Activated CD8-positive, alpha-beta memory T cell treated with anti-CD3 and anti-CD28 coated beads for 1 hour (primary cell): ENCODE measurements at places on chromosomes 5 and 9.

DNA sequence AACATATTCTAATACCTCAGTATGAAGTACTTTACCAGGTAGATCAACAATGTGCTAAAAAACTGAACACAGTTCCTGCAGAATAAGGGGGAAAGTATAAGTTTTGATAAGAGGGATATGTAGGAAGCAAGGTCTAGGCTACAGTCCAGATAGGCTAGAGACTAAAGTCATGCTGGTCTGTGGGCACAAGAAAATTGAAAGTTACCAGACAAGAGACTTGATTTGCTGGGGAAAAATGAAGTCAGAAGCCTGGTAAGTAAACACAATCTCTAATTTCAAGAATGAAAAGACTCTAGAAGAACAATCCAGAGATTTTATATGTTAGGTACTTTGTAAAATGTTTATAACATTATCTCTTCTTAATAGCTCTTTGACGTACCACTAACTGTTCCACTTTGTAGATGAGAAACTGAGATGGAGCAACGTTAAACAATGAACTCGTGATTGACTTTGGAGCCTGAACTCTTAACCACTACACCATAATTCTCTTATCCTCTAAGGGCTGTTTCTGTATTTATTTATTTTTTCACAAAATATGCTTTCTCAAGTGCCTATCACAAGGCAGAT is 19.5 kb downstream of the ADAMTS6 start:
- no peak for DNase-seq

DNA sequence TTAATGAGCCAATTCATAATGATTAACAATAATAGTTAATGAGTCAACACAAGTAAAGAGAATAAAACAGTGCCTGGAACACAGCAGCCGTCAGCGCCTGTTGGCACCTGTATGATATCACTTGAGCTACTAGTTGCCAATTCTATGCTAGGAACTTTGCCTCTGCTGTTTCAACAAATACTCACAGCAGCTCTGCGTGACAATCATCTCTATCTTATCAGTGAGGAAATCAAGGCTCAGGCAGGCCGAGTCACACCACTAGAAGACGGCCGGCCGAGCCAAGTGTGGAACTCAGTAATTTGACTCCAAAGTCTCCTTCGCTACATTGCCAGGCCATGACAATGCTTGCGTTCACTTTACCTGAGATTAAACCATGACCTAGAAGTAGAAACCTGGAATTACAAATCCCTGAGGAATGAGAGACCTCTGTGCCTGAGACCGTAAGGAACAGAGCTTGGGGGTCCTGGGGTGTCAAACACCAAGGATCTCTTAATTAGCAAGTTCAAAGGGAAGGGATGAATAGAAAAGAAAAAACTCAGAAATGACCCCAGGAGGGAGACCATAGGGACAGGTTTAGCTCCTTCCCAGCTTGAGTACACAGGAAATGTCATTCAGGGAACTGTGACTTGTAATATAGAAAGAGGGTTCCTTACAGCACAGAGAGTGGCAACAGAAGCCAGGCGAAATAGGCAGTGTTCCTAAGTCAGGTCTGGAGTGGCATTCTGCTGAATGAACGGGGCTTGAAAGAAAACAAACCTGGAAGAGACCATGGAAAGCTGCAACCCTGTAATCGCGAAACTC is 109.1 kb downstream of the SUSD1 start:
- DNase-seq = no peak

- DNase-seq = no peak
These were observed 137.8 kb upstream of the CD180 start for GRCh38 chr5:67334373-67334772.

DNA sequence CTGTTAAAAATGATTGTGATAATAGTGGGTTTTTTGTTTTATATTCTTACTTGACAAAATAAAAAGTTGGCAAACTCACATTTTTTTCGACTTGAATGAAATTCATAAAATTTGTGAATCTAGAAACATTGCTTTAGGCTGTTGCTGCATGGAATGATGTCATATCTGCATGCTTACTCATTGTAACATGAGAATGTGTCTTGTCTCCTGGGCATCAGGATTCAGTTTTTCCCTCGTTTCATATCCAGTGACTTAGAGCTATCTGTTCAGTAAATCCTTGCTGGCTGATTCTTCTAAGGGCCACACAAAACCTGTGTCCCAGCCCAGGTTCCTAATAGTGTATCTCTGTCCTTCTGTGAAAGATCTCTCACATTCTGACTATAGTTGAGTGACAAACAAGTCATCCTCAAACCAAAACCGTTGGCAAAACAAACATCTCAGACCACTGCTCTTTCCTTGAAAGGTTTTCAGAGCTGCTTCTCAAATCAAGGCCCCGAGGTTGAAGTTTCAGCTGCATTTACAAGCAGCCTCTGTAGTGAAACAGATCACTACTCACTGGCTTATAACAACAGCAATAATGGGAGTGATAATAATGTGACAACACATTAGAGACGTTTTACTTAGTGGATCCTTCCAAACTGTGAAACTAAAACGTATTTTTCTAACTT is 95.0 kb downstream of the NPR3 start:
- no peak for DNase-seq

DNA sequence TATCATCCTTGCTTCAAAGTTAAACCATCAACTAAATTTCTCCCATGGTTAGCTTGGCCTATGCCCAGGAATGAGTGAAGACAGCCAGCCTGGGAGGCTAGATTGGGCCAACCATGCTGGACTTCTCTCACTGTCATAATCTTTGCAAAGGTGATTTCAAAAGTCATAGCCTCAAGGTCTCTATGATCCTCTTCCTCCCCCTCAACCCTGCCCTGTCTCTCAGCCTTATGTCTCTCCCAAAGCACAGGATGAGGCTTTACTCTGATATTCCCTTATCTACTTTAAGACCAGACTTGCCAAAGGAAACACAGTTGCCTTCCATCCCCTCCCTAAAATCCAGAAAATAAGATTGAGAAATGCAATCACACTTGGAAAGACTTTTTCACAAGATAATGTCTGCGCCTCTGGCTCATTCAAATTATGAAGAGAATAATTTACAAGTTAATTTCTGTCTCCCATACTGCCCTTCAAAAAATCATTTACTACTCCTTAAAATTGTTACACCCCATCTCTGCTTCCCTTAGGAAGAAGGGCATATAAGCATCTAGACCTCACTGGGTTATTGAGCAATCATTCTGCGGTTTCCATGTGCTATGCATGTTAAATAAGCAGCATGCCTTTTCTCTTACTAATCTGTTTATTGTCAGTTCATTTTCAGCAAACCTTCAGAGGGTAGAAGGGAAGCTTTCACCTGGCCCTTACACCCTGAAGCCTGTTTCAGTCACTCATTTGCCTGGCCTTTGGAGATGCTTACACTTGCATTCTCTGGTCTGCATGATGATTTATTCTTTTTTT is 113.8 kb upstream of the ANKRD55 start:
- DNase-seq = no peak

- DNase-seq = no peak
These were observed 67.3 kb upstream of the PCSK5 start for GRCh38 chr9:75823151-75823550.

DNA sequence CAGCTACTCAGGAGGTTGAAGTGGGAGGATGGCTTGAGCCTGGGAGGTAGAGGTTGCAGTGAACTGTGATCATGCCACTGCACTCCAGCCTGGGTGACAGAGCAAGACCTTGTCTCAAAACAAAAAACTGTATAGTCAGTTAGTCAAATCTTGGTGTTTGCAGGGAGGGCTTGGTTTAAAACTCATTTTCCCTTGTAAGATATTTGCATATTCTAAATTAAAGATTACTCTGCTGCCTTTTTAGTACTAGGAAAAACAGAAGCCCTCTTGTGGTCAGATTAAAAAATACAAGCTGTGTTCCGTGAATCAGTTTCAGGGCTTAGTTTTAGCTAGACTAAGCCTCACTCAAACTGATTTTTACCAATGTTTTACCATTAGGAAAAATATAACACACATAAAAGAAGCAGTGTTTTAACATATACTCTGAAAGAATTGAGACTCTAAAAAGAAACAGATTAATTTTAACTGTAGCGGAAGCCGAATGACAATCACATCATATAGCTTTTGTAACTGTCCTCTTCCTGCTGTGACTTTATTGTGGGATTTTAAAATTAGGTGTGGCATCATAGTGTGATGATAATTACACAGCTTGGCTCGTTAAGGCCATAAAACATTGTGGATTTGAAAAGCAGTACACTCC is 84.9 kb upstream of the BASP1 start:
- DNase-seq = no peak

- no peak for DNase-seq
These were observed 148.8 kb downstream of the MEF2C start for GRCh38 chr5:88734191-88734640.

- no peak for DNase-seq
These were observed 19.4 kb downstream of the PSAT1 start for GRCh38 chr9:78316166-78316892.

- no peak for DNase-seq
These were observed 569.8 kb upstream of the ADAMTS16 start for GRCh38 chr5:4570047-4570995.

DNA sequence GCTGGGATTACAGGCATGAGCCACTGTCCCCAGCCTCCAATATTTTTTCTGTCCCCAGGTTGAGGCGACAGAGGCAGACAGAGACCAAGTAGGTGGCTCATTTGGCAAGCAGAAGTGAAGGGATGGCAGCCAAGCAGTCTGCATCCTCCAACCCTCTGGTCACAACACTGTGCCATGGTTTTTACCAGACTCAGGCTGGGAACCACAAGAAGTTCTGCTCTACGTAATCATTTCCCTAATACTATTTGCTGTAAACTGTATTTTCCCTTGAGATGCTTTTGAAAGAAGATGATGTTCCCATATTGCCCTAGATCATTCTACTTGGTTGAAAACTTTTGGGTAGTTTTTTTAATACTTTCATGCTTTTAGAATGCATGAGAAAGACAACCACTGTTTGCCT is 40.5 kb downstream of the PTTG1 start:
- no peak for DNase-seq

GRCh38 chr9:123620239-123620638 is 264.2 kb downstream of the CRB2 start:
- DNase-seq = no peak

- DNase-seq = no peak
These were observed 556 bp downstream of the PCDHGC3 start for GRCh38 chr5:141476132-141476911.

GRCh38 chr5:161549106-161549505 is 2.6 kb upstream of the GABRB2 start:
- DNase-seq = no peak

DNA sequence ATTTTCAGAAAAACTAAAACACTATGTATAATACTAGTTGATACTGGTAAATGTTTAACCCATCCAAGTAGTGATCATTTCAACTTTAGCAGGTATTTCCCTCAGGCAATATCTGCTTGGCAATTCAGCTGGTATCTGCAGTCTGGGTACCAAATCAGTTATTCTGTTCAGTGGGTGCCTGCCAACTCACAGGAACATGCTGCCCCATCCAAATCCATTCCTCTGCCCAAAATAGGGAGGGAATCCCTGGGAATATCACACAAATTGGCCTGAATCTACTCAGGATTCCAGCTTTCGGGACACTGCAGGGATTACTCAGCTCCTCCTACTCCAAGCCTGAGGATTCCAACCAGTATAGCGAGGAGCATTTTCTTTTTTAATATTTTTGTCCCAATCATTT is 61.7 kb upstream of the PDE4D start:
- DNase-seq = no peak

- DNase-seq = no peak
These were observed 247.6 kb upstream of the FBXL7 start for GRCh38 chr5:15252331-15252730.

GRCh38 chr9:121294866-121295661 is 27.1 kb downstream of the GSN start:
- DNase-seq = no peak

GRCh38 chr5:39691136-39691535 is 266.4 kb upstream of the DAB2 start:
- no peak for DNase-seq

DNA sequence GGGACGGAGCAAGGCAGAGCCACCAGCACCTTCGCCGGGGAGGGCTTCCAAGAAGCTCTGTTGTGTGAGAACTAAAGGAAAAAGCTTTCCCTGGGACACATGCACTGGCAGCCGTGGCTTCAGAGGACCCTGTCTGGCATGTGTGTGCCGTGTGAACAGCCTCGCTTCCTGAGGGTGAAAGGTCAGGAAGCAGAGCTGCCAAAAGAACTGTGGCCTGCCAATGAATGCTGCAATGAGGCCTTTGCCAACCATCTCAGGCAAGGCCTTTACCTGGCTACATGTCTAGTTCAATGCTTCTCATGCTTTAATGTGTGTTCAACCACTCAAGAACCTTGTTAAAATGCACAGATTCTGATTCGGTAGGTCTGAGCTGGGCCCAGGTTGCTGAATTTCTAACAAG is 53.5 kb downstream of the NIPSNAP3B start:
- DNase-seq = no peak

DNA sequence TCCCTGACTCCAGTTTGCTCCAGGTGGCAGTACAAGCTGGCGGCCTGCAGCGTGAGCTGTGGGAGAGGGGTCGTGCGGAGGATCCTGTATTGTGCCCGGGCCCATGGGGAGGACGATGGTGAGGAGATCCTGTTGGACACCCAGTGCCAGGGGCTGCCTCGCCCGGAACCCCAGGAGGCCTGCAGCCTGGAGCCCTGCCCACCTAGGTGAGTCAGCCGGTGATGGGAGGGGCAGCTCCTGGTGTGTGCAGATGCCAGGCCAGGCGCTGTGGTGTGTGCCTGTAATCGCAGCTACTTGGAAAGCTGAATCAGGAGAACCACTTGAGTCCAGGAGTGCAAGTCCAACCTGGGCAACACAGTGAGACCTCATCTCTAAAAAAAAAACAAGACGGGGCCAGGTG is 10.0 kb upstream of the CACFD1 start:
- no peak for DNase-seq
